ENCODE measurements at places on chromosomes 12 and 14. TPM values are rescaled to one million over a fixed set of nuclear protein-coding genes. Genes with fewer than 3 reads are reported as not detected.

The ACVR1B gene
- 15.1 TPM for total RNA-seq

The RFLNA gene
- total RNA-seq = 0.54 TPM

The MYF5 gene
- not detected for total RNA-seq

The SERPINA4 gene
- not detected for total RNA-seq

The PRB2 gene
- total RNA-seq = not detected

The FAM181A gene
- total RNA-seq = not detected

The STK38L gene
- total RNA-seq = 20.3 TPM

The LYZ gene
- 0.07 TPM for total RNA-seq
